ENCODE measurements at places on chromosomes 2 and 18.
A peak's percentile ranks its signal among the peaks of the same experiment; 100 is the strongest.

GRCh38 chr2:226837787-226838603, 2.1 kb downstream of the RHBDD1 start:
- DNase-seq, result no peak

DNA sequence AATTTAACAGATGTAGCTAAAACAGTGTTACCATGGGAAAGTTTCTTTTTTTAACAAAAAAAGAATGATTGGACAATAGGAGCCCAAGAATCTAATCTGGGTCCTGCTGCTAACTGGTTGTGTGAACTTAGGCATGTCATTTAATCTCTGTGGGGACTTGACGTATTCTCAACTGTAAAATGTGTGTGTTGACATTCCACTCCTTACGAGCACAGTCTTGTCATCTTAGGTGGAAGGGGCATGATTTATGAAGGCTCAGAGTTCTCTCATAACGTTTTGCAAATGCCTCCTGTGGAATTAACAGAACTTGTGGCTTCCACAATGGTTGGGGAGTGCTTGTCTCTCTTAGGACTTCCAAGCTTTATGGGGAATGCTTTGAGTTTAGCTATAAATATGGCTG, 125.9 kb upstream of the SATB2 start:
- no peak for DNase-seq

DNA sequence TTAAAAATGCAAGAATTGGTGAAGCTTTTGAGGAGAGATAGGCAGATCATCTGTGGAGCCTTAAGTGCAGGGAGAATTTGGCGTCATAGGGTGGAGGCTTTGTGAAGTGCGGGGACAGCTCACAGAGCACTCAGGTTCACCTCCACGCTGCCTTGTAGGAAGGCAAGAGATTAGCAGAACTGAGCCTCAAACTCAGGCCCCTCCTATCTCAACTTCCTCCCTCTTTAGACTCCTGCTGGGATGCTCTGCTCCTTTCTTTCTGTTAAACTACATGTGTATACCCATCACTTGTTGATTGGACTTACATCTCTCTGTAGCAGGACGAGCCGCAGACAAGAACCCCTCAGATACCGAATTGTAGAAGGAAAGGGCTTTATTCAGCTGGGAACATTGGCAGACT, 422.2 kb downstream of the SETBP1 start:
- DNase-seq, result no peak

- no peak for DNase-seq
Measured at GRCh38 chr2:9908639-9909038, 42.9 kb upstream of the GRHL1 start.

DNA sequence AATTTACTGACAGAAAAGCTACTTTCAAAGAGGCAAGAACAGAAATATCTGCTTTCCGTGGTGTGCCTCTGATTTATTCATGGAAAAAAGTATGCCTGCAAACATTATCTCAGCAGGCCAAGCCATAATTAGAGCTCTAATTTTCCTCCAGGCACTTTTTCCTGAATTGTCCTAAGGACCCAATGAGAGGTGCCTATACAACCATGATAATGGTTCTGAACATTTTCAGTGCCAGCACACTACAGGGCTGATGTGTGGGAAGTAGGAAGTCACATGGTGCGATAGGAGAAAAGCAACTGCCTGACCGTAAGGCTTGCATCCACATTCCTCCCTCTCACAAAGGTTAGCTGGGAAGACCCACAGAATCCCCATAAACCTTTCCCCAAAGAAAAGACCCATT, 45.9 kb upstream of the EGR4 start:
- no peak for DNase-seq

DNA sequence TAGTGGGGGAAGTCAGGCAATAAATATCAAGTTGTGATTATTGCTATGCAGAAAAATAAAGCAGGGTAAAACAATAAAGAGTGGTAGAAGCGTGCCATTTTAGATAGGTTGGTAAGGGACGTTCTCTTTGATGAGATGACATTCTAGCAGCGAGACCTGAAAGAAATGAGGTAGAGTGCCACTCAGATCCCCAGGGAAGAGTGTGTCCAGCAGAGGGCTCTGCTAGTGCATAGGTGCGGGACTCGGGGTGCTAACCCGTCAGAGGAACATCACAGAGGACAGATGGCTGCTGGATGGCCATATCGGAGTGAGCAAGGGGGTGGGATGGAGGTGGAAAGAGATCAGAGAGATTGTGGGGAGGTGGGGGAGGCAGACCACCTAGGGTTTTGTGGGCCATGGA, 16.3 kb upstream of the GTF2A1L start:
- DNase-seq, result peak; percentile 60

DNA sequence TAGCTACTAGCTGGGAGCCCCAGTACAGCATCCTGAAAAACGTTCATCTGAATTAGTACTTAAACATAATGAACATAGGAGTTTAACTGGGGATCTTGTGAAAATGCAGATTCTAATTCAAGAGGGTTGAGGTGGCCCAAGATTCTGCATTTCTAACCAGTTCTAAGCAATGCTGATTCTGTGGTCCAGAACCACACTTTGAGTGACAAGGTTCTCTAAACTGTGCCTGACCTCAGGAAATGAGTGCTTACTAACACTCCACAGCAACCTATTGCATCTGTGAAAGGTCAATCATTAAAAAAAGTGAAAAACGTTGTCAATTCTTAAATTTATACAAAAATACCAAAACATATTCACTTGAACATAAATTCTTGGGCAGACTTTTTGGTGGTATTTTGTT, 157.1 kb upstream of the ZFP36L2 start:
- no peak for DNase-seq

GRCh38 chr2:100380681-100381080, 36.8 kb downstream of the CHST10 start:
- no peak for DNase-seq

GRCh38 chr2:19137433-19137832, 221.0 kb downstream of the OSR1 start:
- no peak for DNase-seq

GRCh38 chr2:110713513-110714362, 18.6 kb upstream of the ACOXL start:
- DNase-seq, result no peak

DNA sequence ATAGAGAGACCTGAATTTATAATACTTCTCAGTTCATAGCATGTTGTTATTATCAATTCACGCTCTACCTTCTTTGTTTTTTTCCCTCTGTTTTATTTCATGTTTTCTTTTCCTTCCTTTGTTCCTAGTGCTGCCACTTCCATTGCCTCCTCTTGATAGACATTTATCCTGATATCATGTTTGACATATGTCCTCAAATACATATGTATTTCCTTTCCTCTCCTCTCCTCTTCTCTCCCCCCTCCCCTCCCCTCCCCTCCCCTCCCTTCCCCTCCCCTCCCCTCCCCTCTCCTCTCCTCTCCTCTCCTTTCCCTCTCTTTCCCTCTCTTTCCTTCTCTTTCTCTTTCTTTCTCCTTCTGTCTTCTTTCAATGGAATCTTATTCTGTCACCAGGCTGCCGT, 67.8 kb downstream of the TDRD15 start:
- DNase-seq, result no peak

GRCh38 chr2:211854832-211855231, 683.8 kb downstream of the ERBB4 start:
- no peak for DNase-seq
